ENCODE measurements at places on chromosomes 11 and 22. TPM values are rescaled to one million over a fixed set of nuclear protein-coding genes. Genes with fewer than 3 reads are reported as not detected.

Gene PCNX3
- total RNA-seq: 19.6 TPM

Gene PLEKHB1
- total RNA-seq: 10.2 TPM

Gene DPAGT1
- total RNA-seq: 10.5 TPM

Gene LRP4
- total RNA-seq: 0.81 TPM

Gene CD3D
- not detected for total RNA-seq

Gene GLYAT
- not detected for total RNA-seq

Gene EIF3D
- 285 TPM for total RNA-seq

DNA sequence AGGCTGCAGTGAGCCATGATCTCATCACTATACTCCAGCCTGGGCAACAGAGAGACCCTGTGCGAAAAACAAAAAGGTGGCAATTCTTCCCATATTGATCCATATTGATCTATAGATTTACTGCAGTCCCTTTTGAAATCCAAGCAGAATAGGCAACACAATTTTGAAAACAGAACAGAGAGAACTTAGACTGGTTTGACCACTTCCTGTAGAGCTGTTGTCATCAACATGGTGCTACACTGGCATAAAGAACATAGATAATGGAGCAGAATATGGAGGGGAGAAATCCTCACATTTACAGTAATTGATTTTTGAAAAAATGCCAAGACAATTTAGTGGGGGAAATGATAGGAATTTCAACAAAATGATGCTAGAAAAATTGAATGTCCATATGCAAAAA, 34.1 kb downstream of the GRK3 start:
- no peak for DNase-seq

- no peak for DNase-seq
Observed at GRCh38 chr22:36201630-36202319, at the start of gene APOL4. APOL4 (minus strand) TSS chr22:36201809; CDS start chr22:36201734, 75 bp downstream.

GRCh38 chr11:116422956-116423600, 349.7 kb downstream of the BUD13 start:
- no peak for DNase-seq

GRCh38 chr11:8056810-8057463, 24.1 kb upstream of the TUB start:
- DNase-seq: no peak

DNA sequence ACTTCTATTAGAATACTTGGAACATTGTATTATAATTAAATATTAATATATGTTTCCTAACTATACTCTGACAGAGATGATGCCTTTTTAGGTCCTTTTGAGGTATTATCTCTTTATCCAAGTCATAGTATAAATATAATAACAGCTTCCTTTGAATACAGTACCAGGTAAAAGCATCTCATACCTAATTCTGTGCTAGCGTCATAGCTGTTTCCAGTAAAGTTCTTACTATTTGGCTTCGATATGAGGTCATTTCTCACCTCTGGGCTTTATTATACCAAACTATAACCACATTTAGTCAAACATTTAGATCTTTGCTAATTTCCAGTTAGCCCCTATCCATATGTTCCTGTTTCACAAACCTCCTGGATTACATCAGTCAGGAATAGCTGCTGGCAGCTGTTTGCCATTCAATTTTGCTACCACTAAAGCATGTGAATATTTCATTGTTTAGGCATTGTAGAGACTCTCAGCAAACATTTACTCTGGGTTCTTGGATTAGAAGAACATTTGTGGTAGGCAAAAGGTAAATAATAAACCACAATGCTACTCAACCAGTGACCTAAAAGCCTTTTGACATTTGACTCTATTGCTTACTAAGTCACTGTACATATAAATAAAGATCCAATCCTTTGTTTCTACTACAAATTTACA, 255.1 kb downstream of the TTC28 start:
- DNase-seq: no peak

DNA sequence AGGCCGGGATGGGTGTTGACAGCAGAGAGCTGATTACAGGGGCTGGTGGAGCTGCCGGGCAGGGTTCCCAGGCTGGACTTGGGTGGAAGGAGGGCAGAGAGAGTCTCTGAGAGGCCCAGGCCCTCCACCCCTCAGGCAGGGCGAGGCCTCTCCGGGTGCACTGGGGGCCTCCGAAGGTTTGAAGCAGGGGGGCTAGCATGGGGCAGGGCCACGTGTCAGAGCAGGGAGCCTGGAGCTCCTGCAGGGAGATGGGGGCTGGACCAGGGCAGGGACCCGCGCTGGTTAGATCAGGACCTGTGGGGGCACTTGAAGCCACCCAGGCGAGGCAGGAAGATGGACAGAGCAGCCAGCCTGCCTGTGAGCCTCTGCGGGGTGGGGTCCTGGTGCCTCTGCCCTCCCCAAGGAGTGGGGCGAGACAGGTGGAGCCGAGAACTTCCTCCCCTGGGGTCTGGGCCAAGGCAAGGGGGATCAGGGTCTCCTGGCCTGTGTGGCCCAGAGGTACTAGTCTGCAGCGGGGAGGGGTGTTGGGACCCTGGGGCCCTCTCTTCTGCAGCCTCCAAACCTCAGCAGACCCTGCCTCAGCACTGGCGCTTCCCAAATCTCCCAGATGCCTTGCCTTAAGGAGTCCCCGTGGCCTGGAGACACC, 911 bp downstream of the PANX2 start:
- DNase-seq: no peak

GRCh38 chr11:126838779-126839178, 161.8 kb downstream of the KIRREL3 start:
- DNase-seq: no peak

DNA sequence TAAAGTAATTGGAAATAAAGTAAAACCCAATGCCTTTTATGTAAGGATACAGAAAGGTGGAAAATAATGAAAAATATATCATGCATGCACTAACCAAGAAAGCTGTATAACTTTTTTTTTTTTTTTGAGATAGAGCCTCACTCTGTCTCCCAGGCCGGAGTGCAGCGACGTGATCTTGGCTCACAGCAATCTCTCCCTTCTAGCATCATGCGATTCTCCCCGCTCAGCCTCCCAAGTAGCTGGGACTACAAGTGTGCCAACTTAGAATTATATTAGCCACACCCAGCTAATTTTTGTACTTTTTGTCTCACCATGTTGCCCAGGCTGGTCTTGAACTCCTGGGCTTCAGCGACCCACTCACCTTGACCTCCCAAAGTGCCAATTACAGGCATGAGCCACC, 4.5 kb downstream of the GGT5 start:
- DNase-seq: no peak

- DNase-seq: no peak
Observed at GRCh38 chr11:14902650-14903350, 10.8 kb upstream of the CYP2R1 start.

DNA sequence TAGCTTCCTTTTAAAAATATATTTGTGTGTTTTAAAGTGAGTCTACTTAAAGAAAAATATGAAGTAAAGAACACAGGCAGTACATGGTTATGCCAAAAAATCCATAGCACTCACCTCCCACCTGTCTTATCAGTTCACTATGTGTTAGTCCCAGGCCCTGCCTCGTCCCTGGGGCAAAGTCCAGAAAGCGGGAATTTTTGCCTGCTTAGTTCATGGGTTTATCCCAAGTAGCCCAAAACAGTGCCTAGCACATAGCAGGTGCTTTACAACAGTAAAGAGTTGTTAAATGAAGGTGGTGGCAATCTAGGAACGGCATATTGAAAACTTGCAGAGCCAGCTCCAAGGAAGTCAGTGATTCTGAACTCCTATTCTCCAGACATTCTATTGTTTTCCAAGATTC, 154.0 kb downstream of the MN1 start:
- DNase-seq: no peak

DNA sequence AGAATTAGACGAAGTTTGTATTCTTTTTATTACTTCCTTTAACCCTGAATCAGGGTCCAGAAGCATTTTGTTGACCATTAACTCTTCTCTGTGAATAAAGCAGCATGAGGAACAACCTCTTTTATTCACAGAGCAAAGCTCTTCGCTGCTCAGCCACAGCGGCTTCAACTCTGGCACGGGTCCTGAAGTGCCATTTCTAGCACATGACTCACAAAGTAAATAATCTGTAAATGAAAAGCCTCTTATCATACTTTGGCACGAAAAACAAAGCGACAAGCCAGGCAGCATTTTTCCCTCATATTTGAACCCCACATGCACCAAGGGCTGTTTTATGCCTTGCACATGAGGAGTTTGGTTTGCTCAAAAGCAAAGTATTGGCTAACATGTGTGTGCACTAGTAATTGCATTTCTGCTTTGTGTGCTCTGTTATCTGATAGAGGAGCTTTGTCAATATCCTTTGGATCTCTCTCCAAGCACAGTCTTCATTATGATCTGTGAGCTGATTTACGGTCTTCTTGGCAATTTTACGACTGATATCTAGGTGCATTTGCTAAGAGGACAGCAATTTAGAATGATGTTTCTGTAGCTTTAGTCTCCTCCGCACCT, 33.0 kb upstream of the APOBEC3A start:
- peak; percentile 79 for DNase-seq

DNA sequence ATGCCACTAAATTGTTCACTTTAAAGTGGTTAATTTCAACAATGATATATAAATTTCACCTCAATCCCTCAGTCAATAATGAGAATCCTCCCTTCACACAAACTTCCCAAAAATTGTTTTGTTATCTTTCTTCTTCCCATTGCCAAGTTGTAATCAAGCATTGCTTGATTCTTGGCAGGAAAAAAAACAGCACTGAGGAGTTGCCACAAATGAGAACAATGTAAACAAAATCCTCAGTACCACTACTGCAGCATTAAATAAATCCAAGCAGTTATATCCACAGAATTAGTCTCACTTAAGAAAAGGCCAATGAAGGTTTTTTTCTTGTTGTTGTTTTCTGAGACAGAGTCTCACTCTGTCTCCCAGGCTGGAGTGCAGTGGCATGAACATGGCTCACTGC, 38.2 kb downstream of the FAM168A start:
- DNase-seq: no peak

DNA sequence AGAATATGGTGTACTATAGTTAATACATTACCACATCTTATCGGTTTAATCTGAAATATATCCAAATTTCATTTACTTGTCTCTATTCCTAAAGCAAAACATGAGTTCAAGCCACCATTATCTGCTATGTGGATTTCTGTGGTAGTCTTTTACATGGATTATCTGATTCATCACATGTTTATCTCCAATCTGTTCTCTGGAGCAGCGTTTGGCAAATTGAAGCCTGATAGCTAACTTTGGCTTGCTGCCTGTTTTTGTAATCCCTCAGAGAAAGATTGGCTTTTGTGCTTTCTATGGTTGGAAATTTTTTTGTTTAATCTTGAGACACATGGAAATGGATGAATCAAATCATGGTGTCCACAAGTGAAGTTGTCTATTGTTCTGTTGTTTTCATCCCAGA, 274.3 kb downstream of the JRKL start:
- DNase-seq: no peak

DNA sequence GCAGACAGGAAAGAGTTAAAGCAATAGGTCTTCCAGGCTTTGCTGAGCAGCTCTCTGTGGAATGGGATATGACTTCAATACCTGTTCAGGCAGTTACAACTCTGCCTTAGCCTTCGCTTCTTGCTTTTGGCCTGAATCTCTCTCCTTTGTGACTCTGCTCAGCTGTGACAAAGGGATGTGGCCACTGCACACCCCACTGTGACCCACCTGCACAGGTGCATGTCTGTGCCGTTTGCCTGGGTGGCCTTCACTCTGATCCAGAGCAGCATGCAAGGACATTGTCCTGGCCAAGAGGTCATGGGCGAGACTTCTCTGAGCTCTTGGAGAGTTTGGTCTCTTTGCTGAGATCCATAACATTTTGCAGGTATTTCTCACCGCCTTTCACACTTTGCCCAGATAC, 891.3 kb downstream of the BRD1 start:
- no peak for DNase-seq

DNA sequence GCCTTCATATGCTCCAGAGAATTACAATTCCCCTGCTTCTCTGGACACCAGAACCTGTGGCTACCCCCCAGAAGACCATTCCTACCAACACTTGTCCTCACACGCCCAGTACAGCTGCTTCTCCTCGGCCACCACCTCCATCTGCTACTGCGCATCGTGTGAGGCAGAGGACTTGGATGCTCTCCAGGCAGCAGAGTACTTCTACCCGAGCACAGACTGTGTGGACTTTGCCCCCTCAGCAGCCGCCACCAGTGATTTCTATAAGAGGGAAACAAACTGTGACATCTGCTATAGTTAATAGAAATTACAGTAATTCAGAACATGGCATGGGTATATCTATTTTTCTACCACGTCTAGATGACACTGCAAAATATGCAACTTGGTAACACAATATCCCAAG, 9.8 kb downstream of the POU2AF3 start:
- DNase-seq: no peak

DNA sequence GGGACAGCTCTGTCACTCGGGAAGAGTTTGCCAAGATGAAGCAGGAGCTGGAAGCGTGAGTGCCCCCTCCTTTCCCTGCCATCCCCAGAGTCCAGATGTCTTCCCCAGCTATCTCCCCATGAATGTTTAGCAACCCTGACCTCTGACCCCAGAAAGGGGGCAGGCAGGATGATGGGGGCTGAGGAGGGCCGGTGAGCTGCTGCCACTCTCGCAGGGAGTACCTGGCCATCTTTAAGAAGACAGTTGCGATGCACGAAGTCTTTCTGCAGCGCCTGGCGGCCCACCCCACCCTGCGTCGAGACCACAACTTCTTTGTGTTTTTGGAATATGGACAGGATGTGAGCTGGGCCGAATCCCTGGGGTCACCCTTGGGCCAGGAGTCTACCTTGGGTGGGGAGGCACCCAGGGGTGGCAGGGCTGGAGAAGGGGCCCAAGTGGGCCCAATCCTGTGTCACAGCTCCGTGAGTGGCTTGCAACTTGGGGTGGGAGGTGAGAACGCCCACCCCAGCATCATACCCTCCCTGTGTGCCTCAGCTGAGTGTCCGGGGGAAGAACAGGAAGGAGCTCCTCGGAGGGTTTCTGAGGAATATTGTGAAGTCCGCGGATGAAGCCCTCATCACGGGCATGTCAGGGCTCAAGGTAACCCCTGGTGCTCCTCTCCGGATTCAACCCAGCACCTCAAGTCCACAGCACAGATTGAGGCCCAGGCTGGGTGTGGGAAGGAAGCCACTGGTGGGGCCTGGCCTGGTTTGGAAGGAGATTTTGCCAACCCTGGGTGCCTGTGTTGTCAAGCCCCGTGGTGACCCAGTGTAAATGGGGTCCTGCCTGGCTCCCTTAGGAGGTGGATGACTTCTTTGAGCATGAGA, 7.5 kb downstream of the CFL1 start:
- no peak for DNase-seq

GRCh38 chr11:119895981-119896380, 167.0 kb upstream of the NECTIN1 start:
- DNase-seq: no peak

DNA sequence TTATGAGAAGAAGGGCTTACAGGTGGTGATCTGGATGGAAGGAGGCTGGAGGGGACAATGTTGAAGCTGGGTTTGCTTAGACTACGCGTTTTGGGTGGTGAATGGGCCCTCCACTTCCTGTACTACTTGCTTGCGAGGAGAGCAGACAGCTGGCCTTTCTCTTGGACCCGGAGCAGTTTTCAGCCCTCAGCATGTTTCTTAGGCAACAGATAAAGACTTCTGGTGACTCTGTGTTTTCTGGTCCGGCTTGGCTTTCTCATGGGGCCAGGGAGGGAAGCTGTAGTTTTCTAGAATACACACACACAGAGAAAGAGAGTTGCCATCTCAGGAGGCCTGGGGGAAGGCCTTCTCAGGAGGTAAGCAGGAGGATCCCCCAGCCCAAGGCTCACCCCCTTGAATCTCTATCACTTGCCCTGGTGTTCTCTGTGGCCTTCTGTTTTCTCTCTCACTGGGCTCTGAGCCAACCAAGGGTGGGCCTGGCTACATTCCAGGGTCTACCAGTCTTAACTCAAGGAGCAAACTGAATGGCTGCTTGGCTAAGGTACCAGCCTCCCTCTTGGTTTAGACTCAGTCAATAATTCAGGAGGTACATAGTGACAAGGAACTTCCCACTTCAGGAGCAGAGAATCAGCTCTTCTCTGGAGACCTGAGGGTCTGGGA, 2.4 kb downstream of the CCS start:
- no peak for DNase-seq

Measured in A172 (cell line).